ENCODE measurements at places on chromosomes 2 and 18.

- no peak for DNase-seq
Observed at GRCh38 chr2:180413336-180413735, 406.2 kb upstream of the CWC22 start.

GRCh38 chr2:10007435-10007834, 35.9 kb upstream of the KLF11 start:
- no peak for DNase-seq

DNA sequence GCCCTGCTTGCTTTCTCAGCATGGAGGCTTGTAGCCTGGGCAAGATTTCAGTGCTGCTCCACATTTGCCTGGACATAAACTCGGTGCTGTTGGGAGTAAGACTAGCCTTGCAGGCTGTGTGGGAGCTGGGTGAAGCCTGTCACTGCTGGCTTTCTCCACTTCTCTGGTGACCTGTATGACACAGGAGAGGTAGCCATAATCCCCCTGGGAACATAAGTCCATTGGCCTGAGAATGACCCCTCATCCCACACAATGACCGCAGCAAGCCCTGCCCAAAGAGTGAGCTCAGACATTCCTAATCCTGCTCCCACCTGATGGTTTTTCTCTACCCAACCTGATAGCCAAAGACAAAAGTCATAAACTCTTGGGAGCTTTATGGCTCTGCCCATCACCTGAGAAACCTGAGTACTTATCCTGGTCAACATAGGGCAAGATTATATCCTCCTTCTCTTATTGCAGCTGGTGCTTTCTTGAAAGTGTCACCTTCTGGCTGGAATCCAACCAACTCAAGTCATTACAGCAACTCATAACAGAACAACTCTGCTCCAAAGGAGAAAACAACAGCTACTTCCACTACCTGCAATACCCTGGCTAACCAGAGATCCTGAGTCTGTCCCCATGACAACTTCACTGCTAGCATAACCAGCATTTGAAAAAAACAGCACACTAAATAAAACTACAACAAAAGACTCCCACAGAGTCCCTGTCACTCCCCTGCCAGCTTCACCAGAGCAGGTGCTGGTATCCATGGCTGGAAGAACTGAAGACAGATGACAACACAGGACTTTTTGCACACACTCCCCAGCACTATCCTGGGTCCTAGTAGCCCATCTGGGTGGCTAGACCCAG, 834.4 kb upstream of the DDX18 start:
- DNase-seq: no peak

GRCh38 chr2:45711224-45711623, 59.7 kb downstream of the PRKCE start:
- DNase-seq: no peak

GRCh38 chr2:57552885-57553284, 493.7 kb upstream of the VRK2 start:
- no peak for DNase-seq

DNA sequence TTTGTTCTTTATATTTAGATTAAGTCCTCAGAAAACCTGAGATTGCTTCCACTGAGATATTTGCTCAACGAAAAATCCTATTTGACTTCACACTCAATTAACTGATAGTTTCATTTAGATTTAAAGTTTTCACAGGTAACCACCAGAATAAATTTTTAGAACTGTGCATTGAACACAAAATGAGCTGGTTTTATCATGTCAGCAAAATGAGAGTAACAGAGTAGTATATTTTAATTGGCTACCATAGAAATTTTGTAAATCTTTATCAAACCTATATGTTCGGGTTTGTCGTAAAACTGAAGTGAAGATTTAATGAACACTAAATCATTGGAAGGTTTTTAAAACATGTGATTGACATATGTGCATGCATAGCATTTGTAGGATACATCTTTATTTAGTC, 32.7 kb upstream of the MFF start:
- no peak for DNase-seq

DNA sequence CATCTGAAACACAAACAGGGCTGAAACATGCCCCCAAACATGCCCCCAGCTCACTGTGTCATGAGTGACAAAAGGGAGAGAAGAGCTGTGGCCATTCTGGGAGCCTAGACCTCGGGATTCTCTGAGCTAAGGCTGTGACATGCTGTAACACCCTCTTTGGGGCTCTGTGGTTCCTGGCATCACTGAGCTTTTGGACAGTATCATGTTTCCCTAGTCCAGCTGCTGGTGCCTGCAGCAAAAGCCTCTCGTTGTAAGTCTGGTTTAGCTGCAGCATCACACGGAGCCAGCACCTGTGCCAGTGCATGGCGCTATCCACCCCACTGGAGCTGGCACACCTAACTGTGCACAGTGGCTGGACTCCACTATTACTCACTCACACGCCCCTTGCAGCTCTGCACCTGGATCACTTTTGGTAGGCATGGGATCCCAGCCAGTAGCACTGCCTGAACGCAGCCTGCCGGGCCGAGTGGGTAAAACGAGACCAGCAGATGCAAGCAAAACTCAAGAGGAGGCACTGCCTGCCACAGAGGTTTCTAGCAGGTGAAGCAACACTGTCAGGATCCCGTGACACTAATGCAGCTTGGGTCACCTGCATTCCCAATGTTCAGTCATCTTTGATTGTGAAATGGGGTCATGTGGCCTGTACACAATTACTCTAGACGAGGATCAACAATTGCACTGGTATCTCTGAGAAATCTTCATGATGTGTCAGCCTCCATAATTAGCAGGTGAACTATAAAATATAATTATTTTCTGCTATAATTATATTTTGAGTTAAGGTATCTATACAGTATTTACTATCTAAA, 547.2 kb downstream of the ZNF804A start:
- DNase-seq: no peak

DNA sequence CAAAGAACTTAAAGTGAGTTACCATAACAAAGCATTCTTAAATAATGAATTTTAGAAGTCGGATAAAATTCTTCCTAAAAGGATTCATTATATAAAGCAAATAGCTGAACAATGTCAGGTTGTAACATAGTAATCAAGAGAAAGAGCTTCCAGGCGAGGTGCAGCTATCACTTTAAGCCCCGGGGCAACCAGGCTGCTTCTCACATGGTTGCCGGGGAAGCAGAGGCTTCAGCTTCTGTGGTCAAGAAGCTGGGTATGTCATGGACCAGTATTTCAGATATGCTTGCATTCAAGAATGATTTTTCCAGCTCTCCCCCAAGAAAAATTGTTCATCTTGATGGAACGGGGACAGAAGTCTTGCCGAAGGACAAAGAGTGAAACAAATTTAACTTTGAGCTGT, 23.6 kb upstream of the KYNU start:
- no peak for DNase-seq

GRCh38 chr2:166197446-166197845, 69.6 kb upstream of the SCN1A start:
- no peak for DNase-seq

- DNase-seq: no peak
Observed at GRCh38 chr2:195442458-195443175, 214.4 kb upstream of the SLC39A10 start.

- DNase-seq: no peak
Observed at GRCh38 chr2:22946553-22946952, 438.4 kb upstream of the KLHL29 start.

DNA sequence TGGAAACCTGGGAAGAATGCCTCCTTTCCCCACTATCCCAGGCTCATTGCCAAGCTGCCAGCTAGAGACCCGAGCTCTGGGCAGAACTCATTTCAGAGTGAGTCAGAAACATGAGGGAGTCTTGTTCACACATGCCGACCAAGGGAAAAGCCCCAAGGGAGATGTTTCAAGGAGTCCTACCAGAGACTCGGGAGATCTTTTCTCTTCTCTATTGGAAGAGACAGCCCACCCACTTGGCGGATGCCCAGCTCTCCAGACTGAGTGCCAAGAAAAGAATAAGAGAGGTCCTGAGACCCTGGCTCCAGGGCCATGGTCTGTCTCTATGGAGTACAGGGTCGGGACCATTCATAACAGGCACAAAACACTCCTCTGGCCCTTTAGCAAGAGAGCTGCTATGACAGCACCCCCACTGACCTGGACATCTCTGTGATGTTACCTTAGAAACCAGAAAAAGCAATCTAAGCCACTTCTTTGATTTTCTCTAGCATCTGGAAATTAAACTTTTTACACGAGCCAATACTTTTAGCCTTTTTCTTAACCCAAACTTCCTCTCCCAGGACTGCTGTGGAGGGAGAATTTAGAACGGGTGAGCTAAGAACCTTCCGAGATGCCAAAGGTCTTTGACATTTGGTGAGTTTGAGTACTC, 18.5 kb upstream of the IGFBP5 start:
- DNase-seq: no peak

Data from right renal cortex interstitium (tissue), 3 donors.